NCI-H1105 (cell line): ENCODE measurements at places on chromosomes 5 and 9.

DNA sequence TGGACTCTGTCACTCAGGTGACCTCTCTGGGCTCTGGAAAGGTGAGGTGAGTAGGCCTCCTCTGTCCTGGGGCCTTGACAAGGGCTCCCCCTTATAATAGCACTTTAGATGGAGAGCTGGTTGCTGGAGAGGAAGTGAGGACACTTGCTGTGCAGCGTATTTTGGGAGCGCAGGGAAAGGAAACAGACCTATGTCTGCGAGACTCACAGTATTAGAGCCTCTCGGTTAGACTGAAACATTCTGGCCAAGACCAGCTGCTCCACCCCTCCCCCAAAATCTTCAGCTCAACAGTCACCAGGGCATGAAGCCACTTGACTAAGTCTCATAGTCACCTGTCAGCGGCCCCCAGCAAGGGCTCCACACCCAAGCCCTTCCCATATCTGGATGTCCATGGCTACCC is 213.6 kb downstream of the AGTPBP1 start:
- no peak for DNase-seq

DNA sequence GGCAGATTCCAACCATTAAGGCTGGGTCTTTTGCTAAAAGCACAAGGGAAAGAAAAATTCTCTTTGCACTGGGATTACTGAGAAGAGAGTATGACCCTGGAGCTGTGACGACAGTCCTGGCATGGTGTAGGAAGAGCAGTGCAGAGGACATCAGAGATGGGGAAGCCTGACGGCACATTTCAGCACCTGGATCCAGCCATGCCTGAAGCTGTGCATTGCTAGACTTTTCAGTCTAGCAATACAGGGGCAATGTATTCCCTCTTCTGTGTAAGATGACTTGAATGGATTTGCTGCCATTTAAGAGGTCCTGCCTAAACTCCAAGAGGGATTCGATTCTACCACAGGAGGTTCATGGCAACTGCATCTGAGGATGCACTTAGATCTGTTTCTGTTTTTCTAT is 12.3 kb upstream of the MRNIP start:
- DNase-seq = no peak

GRCh38 chr5:80198920-80199319 is 56.9 kb downstream of the SERINC5 start:
- DNase-seq = no peak

- no peak for DNase-seq
These were observed 28.8 kb upstream of the RNU6ATAC start for GRCh38 chr9:134192951-134193731.

DNA sequence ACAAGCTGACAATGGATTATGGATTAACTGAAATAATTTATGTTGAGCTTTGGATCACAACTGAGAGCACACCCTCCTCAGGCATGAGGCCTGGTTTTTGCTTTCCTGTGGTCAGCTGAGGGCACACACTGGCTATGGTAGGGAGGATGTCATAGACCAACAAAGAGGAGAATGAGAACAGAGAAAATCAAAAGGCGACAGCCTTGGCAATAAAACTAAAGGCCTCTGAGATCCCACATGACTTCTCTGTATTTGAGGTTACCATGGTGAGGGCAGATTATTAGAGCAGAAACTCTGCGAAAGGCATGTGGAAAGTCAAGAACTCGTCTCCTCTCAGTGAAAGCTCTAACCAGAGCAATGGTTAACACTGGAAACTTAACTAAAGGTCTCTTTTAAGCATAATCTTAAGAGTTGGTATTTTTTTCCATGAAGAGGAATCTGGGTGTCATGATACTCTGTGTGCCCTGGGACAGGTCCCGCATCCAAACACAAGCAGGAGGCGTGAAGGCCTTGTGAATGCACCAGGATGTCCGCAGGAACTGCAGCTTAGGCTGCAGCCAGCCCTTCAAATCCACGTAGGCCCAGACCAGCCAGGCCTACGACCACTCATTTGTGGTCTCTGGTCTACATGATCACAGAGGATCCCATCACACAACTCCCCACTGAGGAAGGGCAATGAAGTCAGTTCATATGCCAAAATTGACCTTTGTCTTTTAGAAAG is 12.4 kb upstream of the MEIKIN start:
- no peak for DNase-seq

DNA sequence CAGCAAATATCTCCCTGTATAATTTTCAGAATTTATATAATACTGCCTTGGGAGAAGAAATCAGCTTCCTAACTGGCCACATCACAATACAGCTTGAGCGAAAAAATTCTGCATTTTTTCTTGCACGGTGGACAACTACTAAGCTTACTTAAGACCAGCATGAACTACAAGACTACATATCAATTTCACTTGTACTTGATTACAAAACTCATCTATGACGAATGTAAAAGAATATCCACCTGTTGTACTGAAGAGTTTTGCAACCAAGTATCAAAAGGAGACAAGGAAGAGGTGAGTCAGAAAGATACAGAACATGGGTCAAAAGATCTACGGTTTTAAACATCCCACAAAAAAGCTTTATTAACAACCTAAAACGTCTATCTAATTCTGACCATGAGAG is 279.4 kb downstream of the BNC2 start:
- DNase-seq = no peak

DNA sequence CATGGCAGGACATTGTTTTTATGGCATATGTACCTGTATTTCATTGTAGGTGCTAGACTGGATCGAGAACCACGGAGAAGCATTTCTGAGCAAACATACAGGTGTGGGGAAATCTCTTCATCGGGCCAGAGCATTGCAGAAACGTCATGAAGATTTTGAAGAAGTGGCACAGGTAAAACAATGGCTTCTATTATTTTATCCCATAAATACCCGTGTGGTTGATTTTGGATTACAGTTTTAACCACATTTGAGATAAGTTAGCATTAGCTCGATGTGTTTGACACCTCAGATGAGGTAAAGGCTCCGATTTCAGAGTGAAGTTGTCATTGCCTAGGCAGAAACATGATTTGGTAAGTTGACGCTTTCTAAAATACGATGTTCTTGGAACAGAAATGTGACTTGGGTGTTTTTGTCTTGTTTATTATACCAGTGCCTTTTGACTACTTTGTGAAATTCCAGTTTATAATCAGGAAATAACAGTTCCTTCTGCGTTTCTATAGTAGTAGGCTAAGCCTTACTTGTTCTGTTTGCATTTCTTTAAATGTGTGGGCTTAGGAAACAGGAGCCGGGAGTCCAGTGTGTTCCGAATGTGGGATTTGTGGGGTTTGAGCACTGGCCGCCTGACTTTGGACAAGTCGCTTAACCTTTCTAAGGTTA is 187.7 kb downstream of the TRIO start:
- DNase-seq = no peak

DNA sequence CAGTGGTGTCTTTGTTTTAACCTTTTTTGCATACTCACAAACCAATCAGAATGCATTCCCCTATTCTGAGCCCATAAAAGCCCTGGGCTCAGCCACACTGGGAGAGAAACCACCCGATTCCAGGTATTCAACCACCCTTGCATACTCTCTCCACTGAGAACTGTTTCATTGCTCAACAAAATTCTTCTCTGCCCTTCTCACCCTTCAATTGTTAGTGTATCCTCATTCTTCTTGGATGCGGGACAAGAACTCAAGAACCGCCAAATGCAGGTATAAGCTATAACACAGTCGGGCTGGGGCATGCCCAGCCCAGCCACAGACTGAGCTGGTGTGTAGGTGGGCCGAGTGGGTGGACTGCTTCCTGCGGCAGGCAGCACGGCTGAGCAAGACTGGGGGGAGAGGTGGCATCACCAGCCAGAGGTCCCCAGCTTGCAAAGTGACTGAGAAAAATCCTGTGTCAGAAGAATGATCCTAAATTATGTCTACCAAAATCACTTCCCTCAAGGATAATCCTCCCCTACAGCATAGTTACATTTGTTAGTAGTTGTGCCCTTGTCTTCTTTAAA is 141.0 kb downstream of the SSBP2 start:
- no peak for DNase-seq

DNA sequence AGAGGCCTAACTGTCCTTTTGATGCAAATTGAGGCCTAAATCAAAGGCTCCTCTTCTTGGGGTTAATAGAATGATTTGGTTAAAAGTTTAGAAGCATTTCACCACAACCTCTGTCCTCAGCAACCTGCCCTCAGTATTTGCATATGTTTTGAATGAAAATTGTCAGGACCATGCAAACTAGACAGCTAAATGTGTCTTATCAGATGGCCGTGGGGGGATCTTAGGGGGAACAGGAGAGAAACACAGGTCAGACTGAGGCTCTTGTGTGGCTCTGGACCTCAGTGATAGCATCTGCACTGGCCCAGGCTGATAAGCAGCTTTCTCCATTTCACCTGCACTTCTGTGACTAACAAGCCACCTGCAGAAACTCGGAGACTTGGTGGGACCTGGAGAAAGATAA is 49.0 kb downstream of the FOXI1 start:
- DNase-seq = no peak

DNA sequence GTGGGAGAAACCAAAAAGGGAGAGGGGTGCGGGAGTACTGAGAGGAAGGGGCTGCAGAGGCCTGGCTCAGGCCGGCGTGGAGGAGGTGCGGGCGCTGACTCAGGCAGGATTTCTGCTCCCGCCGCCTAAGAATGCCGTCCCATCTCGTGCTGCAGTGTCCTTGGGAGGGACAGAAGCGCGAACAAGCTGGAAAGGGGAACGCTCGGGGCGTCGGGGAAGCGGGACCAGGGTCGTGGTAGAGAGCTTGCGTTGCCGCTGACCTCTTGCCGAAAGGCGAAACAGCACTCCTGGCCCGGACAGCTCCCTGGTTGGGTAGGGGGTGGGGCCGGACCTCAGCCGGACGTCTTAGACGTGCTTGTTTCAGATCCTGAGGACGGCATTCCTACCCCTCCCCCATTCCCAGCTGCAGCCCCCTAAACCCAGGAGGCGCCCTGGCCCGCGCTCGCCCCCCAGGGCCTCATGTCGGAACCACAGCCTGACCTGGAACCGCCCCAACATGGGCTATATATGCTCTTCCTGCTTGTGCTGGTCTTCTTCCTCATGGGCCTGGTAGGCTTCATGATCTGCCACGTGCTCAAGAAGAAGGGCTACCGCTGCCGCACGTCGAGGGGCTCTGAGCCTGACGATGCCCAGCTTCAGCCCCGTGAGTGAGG is 1.1 kb downstream of the RELL2 start:
- no peak for DNase-seq

- no peak for DNase-seq
These were observed 83.4 kb downstream of the SH3PXD2B start for GRCh38 chr5:172370648-172371545.

DNA sequence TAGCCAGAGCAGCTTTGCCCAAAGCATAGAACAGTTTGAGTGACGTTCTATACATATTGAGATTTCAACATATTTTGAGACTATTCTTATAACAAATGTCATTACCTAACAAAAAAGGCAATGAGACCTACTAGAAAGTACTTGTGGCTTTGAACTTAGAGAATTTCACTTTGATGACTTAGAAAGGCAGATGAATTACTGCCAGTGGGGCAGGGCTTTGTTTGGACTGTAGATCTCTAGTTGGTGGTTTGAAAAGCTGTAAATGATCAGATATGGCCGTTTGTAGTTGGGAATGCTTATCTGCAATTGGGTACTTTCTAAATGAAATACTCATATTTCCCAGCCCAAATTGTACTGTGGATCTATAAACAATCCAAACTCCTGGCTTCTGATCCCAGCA is 28.1 kb downstream of the SOX30 start:
- no peak for DNase-seq

DNA sequence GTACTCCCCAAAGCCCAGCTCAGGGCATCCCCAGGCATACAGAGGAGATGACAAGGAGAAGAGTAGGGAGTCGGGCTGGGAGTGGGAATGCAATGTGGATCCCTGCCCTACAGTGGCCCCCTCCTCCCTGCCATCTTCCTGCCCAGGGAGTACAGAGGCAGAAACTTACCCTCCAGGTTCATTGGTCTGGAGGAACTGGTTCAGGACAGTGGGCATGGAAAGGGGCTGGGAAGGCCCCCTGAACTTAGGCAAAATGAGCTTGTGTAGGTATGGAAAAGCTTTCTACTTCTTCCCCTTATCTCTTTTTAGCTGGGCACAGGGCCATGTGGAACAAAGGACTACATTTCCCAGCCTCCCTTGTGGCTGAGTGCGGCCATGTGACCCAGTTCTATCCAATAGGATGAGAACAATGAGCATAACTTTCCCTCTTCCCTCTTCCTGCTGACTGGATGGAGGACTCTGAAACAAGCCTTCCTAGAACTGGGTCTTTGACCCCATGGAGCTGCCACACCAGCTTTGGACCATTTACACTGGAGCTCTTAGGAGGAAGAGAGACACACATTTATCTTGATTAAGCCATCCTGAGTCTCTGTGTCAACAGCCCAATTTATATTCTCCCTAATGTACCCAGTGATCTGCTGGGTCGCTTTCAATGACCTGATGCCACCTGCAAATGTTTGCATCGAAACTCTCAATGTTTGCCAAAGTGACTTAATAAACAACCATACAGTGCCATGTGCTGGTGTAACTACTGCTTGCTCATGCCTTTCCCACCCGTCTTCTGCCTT is 25.0 kb upstream of the HMCN2 start:
- peak; percentile 75 for DNase-seq

- DNase-seq = no peak
These were observed 65.2 kb upstream of the RNU6ATAC start for GRCh38 chr9:134229466-134230091.

GRCh38 chr9:89379508-89380115 is 61.3 kb downstream of the SECISBP2 start:
- no peak for DNase-seq

GRCh38 chr5:16179511-16179935 is at the start of gene MARCHF11:
Gene MARCHF11 (minus strand): TSS chr5:16179791. CDS start chr5:16179575, 216 bp downstream.
- peak; percentile 44 for DNase-seq

GRCh38 chr5:52491071-52491787 is 296.5 kb upstream of the ITGA1 start:
- DNase-seq = peak; percentile 80

GRCh38 chr9:70060883-70061507 is 17.3 kb downstream of the MAMDC2 start:
- DNase-seq = no peak

GRCh38 chr9:98047002-98047401 is 9.5 kb upstream of the NANS start:
- DNase-seq = no peak

DNA sequence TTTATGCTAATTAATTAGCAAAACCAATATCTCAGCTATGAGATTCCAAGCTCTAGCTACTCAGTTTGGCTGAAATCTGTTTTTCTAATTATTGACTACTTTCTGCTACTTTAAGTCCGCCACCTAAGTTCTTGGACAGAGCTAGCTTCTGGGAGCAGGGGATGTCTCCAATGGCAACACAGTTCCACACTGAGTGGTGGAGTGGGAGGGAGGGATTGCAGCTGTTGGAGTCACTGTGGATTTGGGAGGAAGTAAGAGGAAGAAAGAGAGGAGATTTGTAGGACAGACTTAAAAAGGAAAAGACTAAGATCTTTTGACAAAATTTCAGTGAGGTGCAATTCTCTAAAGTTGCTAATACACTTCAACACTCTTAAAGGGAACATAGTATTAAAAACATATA is 450.8 kb downstream of the NFIB start:
- DNase-seq = no peak
